ENCODE measurements at places on chromosomes 7 and 10.

DNA sequence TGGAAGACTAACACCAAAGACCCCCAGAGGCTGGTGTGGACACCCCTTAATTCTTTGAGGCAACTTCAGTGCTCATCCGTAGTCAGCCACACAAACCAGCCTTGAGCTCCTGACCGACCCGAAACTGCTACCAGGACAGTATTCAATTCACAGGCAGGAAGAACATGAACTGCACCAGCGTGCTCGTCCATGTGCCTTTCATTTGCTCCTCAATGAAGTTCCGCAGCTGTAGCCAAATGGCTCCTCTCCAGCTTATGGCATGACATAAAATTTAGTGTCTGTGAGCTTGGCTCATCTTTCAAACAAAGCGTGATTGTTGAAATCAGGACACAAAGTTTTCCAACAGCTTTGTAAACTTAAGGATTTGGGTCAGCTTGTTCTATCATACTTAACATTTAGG, 144.1 kb upstream of the FAM171A1 start:
- DNase-seq = no peak

GRCh38 chr10:125369382-125370326, 209.3 kb upstream of the CTBP2 start:
- DNase-seq = no peak

DNA sequence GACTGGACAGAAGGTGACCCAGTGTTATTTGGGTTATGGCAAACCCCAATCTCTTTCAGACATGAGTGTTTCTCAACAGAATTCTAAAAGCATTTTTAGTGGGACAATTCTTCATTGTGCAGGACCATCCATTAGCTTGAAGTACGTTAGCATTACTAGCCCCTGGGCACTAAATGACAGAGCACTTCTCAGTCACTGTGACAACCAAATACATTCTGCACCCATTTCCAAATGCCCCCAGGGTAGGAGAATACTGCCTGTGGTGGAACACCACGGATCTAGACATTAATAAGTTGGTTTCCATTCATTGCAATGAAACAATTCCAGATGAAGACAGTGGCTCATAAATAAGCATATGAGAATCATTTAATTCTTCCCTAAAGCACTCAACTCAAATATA, 102.4 kb upstream of the FRMD4A start:
- DNase-seq = no peak

DNA sequence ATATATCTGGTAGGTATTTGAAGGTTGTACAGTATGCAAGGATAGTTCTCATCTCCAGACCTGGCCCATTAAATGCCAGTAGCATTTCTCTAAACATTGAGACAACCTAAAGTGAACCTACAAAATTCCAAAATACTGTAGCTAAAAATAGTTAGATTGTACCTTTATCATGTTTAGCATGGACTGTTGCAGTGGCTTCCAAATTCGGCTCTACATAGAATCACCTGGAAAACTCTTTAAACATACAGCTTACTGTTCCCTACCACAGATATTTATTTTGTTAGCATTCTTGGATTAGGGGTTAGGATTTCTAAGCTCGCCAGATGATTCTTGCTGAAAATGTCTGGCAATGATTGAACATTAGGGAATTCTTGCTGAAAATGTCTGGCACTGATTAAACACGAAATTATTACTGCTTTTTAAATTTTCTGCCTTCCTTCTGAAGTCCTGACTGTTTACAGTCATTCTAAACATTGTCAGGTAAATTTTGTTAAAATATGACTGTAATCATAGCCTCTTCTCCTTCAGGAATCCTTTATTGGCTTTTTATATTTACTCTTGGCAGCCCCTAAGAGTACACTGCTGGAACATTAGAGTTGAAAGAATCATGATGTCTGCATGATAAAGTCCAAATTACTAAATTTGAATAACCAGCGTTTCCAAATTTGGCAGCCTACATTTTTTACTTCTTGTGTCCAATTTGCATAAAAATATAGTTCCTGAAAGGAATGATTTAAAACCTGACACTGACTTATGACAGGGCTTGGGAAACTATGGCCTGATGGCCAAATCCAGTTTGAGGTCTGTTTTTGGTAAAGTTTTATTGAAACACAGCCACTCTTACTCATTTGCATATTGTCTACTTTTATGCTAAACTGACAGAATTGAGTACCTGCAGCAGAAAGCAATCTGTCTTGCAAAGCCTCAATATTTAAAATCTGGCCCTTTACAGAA, 40.3 kb downstream of the SHOC2 start:
- no peak for DNase-seq

DNA sequence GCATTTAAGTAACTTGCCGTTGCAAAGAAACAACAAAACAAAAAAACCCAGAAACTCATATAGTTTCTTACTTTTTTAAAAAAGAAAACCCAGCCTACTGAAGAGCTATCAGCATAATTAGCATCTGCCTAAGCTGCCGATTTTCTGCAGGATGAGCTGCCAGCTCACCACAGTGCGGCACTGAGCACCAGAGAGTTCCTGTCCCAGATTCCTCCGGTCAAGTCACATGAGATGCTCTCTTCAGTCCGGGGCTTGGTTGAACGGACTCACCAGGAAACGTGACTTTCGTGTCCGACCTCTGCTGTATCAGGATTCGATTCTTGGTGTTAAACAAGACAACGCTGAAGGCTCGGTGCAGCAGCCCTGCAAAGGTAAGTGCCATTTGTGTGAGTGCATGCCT, 3.2 kb downstream of the IDI2 start:
- DNase-seq = no peak

- no peak for DNase-seq
Observed at GRCh38 chr7:101273206-101273605, 28.3 kb upstream of the FIS1 start.

GRCh38 chr10:18418541-18419215, 232.7 kb downstream of the NSUN6 start:
- DNase-seq = no peak

DNA sequence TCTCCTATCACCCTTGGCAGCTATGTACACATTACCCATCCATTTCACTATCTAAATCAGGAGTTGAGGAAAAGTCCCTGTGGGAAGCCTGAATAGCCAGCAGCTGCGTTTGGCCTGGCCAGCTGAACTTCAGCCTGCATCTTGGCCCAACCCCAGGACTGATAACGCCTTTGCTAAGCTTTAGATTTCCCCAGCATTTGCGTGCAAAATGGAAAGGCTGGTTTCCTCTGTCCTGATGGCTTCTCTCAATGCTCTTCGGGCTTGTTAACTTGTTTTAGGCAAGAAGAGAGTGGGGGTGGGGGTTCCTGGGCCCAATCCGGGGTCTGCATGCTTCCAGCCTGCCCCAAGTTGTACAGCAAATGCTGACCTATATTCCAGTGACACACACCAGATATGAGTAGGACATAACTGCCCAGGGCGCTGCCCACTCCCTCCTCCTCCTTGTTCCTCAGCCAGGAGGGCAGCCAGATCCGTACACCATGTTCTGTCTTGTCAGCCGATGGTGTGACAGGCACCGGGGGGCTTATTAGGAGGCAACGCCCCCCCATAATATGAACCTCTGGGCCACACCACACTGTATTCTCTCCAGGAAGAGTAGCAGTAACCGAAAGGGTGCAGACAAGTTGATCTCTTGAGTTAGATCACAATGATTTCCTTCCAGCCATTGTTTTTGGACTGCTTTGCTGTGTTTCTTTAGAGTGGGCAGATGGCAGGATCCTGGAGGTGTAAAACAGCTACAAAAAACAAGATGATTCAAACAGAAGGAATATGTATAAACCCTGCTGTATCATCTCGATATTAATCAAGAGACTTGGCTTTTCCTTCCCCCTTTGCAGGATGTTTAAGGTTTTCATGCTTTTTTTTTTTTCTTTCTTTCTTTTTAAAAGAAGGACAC, 339.0 kb downstream of the RNLS start:
- no peak for DNase-seq

DNA sequence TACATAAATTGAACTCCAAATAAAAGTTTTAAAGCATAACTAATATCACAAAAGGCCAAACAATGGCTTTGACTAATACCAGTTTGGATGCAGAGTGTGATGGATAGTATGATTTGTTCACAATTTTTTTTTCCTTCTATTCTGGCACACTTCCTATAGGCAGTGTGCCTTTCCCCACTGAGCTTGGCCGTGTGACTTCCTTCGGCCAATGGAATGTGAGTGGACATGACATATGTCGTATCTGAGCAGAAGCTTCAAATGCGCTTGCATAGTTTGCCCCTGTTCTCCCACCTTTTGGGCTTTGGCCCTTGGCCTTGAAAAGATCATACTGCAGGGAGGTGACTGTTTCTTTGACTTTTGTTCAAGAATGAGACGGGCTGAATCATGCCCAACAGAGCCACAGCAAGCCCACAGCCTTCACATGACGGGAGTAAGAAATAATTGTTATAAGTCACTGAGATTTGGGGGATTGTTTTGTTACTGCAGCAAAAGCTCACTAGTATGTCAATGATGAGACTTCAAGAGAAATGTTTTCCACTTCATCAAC, 279.9 kb upstream of the NEBL start:
- DNase-seq = no peak

DNA sequence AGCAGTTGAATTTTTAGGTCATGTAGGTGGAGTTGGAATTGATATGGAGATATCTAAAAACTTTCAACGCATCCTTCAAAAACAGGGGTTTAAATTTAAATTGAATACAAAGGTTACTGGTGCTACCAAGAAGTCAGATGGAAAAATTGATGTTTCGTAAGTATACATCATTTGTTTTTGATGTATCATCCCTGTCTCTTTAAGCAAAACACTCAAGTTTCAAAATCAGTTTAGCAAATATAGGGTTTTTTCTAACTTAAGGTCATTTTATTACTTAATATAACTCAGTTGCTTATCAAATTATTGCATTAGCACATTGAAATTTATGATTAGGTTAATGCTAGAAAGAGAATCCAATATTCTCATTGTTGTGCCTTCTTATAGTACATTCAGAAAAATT, 24.6 kb downstream of the DLD start:
- no peak for DNase-seq

DNA sequence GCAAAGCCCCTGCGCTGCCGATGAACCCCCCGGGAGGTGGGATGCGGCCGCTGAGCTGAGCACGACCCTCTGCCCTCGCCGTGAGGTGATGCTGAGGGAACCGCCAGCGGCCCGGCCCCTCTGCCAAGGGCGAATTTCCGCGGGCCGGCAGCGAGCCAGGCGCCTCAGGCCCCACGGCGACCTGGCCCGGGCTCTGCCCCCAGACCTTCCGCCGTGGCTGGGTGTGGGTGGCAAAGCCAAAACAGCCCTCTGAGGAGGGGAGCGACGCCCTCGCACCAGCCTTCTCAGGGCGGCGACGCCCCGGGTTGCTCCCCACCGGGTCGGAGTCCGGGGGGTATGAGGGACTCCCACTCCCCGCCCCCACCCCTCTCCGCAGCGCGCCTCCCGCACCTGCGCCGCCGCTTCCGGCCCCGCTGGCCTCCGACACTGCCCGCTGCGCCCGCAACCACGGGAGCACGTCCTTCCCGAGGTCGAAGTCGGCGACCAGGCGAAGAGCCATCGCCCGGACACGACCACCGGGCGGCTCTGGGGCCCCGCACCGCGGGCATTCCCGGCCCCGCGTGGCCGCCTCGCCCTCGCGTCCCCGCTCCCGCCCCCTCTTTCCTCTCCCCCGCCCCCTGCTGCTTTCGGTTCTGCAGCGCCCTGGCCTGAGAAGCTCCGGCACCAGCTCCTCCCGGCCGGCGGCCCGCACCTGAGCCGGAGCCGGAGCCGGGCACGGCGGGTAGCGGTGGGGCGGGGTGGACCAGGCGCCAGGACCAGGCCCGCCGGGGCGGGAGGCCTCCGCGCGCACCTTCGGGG, at the start of gene GSAP:
TSS of gene GSAP (minus strand) at position 527 of the 798 bp plus-strand sequence. CDS start at position 499, 28 bp downstream.
- peak; percentile 38 for DNase-seq

GRCh38 chr7:157738066-157738460, 401.3 kb downstream of the DNAJB6 start:
- DNase-seq = no peak

GRCh38 chr7:29179115-29179514, 15.5 kb upstream of the CHN2 start:
- DNase-seq = no peak

DNA sequence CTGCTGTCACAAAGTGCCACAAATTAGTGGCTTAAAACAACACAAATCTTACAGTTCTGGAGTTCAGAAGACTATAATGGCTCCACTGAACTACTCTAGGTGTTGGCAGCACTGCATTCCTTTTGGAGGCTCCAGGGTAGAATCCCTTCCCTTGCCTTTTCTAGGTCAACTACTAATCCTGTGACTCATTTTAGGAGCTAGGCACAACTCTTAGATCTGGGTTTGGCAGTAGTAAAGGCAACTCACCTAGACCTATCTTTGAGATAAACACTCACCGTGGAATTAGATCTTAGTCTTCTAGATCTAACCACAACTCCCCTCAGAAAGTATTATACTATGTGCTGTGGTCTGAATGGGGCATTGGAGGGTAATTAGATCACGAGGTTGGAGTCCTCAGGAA, 60.4 kb downstream of the ANKIB1 start:
- no peak for DNase-seq

GRCh38 chr10:78742730-78743615, 325.8 kb upstream of the ZMIZ1 start:
- no peak for DNase-seq

GRCh38 chr7:133797818-133798520, 329.2 kb upstream of the LRGUK start:
- no peak for DNase-seq

DNA sequence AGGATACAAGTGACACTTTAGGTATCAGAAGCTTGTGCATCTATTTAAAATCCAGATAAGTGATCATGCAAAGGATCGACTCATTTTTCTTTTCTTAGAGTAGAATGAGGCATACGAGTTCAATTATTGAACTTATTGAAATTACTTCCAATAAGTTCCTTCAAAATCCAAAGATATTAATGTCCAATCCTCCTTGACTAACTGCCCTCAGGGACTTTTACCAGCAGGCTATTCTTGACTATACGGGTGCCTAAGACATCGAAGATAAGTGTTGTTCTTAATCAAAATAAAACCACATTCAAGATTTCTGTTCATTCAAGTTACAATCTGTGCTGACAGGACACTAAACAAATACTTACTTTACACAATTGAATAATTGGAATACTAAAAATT, 74.5 kb upstream of the SP4 start:
- DNase-seq = no peak

GRCh38 chr10:11324761-11325321, 286.6 kb downstream of the USP6NL start:
- no peak for DNase-seq

Data from stimulated activated CD4-positive, alpha-beta T cell treated with anti-CD3 and anti-CD28 coated beads, Interleukin-1b, Interleukin-23, amount 100 ng/mL, for 4 hours (primary cell).